ENCODE measurements at places on chromosomes 11 and 22. TPM values are rescaled to one million over a fixed set of nuclear protein-coding genes. Genes with fewer than 3 reads are reported as not detected.

DNA sequence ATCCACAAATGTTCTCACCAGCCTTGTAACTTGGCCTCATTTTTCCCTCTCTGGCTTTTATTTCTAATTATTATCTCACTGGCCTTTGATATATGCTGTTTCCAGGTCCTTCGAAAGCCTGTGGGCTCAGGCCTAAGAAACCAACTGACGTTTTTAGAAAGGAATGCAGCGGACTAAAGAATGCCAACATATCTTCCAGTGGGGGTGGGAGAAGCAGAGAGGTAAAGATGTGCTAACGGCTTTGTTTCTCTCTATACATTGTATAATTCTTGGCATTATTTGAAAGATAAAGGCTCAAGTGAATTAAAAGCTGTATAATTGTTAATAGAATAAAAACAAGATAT is 28.2 kb downstream of the OR6Q1 start:
- peak; percentile 21 for DNase-seq

The KRTAP5-4 gene
- not detected for total RNA-seq

DNA sequence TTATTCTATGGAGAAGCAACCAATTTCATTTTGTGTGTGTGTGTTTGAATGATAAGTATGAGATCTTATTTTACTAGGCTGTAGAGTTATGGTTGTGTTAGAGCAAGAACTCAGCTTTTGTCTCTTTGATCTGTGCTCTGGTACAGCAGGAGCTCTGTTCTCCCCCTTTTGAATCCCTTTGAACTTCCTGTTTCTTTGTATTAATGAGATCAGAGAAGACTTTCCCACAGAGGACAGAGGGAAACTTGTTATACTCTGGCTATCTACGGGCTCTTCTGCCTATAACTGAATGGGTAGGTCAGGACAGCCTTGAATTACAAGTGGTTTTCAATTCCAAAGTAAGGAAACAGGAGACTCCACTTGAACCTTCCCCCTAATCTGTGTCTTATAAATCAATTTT is 1015.0 kb upstream of the RAG2 start:
- DNase-seq: no peak

DNA sequence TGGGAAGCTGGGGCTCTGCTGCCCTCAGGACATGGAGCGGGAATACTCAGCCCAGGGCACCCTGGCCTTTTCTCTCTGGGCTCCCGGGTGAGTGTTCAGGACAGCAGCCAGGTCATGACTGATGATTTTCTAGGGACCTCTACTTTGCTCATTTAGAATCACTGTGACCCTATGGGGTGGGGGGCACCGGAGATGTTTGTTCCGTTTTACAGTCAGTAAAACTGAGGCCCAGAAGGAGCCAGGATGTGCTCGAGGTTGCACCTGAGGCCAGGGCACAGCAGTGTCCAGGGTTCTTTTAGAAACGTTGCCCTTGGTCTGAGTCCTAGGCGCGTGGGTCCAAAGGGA is 48.1 kb downstream of the SMIM38 start:
- no peak for DNase-seq

GRCh38 chr11:62449451-62449851 is 30.6 kb downstream of the SCGB1A1 start:
- DNase-seq: no peak

The IGF2 gene
- total RNA-seq: 12.0 TPM

DNA sequence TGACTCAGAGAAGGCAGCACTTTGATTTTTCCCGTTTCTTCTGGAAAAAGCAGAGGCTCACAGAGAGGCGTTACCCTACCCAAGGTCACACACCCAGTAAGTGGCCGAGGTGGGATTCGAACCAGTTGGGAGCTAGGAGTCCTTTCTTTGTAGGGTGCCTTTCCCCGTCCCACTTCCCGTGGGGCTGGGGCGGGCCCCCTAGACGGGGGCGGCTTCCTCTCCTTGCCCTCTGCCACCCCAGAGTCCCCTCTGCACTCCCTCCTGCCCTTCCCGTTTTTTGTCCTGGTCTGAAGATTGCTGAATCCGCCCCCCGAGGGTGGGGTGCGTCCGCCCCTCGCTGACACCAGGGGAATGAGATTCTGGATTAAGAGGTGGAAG is 747 bp downstream of the TPCN2 start:
- DNase-seq: peak; percentile 60

The KRTAP5-1 gene
- total RNA-seq: not detected

GRCh38 chr11:33387581-33387980 is 130.4 kb downstream of the HIPK3 start:
- DNase-seq: no peak

DNA sequence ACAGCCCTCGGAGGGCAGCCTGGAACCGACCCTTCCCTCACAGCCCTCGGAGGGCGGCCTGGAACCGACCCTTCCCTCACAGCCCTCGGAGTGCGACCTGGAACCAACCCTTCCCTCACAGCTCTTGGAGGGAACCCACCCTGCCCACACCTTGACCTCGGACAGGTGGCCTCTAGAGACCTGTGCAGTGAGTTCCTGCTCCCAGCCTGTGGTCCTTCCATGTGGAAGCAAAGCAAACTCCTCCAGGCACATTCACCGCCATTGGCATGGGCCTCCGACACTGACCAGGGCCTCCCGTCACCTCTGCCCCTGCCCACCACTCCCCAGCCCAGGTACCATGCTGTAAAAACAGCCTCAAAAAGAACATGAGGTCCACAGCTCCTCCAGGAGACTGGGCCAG is 272.1 kb downstream of the BRD1 start:
- DNase-seq: peak; percentile 13

- no peak for DNase-seq
These were observed 19.5 kb downstream of the CRELD2 start for GRCh38 chr22:49937758-49938564.

GRCh38 chr22:44273175-44273574 is 39.6 kb downstream of the SHISAL1 start:
- no peak for DNase-seq

DNA sequence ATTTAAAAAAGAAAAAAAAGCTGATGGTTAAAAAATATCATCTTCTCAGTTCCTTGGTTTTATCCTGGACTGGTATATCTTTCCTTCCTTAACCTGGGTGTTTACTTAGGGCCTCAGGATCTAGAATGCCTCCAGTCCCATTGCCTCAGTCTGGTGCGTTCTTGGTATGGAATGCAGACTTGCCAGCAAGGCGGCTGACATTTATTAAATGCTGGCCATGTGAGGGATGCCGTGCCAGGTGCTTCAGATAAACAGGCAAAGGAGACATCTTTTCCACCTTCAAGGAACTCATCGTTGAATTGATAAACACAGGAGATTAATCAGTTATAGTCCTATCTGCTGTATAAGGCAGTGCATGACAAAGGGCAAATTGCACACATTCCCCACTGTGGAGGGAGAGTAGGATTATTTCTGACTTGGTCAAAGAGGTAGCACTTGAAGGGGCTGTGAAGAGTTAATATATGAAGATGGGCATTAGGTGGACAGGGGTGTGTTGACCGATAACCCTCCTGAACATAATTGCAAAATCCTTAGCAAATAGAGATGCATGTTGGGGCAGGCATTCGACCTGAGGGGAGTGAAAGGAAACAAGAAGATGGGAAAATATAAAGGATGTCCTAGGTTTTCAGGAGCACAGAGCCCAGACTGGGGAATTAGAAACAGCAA is 54.4 kb downstream of the ALX4 start:
- DNase-seq: no peak

The CTSF gene
- total RNA-seq: 10.8 TPM

GRCh38 chr22:39298241-39298987 is 21.0 kb downstream of the RPL3 start:
- no peak for DNase-seq

- DNase-seq: no peak
These were observed 9.7 kb upstream of the TXNRD2 start for GRCh38 chr22:19951346-19951745.

DNA sequence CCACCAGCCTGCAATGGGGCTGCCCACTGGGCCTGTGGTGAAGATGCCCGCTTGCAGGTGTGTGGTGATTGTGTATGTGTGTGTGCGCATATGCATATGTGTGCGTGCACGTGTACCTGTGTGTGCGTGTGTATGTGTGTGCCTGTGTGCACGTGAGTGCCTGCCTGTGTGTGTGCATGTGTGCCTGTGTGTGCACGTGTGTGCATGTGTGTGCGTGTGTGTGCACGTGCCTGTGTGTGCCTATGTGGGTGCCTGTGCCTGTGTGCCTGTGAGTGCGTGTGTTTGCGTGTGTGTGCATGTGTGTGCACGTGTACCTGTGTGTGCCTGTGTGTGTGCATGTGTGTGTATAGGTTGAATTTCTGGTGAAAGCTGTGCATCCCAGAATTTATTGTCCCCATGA is 2.4 kb upstream of the MUC6 start:
- DNase-seq: no peak

The POU2AF2 gene
- total RNA-seq: not detected

DNA sequence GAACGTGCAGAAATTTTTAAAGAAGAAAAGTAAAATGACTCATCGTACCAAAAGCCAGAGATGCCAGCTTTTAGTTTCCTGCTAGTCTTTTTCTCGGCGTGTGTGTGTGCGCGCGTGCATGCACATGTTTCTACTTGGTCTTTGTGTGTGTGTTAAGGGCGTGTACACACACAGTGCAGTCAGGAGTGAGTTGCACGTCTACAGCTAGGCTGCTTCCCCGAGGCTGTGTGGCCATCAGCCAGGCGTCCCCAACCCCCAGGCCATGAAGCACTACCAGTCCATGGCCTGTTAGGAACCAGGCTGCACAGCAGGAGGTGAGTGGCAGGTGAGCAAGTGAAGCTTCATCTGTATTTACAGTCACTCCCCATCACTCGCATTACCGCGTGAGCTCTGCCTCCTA is 36.4 kb downstream of the KCNQ1 start:
- no peak for DNase-seq

The RFPL1 gene
- not detected for total RNA-seq

- DNase-seq: no peak
These were observed 43.1 kb downstream of the CSNK2A3 start for GRCh38 chr11:11309906-11310305.

DNA sequence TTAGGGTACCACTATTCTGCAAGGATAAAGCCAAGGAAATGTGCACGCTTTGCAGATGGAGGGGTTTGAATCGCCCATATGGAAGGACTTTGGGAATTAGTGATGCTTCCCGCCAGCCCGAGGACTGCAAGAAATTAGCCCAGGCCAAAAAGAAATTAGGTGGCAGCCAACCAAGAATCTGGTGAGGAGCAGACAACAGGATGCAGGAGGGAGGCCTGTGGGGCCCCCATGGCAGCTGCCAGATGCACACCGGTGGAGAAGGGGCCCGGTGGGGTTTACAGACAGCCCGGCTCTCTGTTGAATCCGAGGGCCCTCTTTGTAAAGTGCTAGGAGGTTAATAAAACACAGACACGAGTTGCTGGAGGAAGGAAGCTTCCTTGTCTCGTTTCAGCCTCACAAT is 73.5 kb downstream of the TIMP3 start:
- DNase-seq: no peak

All from left lung (tissue), 14 donors.